Stimulated activated CD4-positive, alpha-beta T cell treated with anti-CD3 and anti-CD28 coated beads, Interleukin-4, amount 100 ng/mL, for 1 hour (primary cell): ENCODE measurements at places on chromosomes 6 and 20.

DNA sequence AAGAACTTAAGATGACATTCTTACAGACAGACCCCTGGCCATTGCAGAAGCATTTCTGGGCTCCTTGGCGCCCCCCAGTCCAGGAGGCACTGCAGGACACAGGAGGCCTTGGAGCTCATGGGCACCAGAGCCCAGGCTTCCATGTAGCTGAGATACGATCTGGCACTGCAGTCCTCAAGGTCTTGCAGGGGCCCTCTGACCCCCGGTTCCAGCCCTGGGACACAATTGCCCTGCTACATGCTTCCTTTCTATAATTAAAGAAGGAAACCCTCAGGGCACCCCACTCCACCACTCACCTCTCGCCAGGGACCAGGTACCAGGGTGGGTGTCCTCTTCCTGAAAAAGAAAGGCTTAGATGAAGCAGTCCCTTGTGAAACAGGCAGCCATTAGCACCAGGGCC lies 33.6 kb downstream of the WFDC3 start:
- no peak for DNase-seq

GRCh38 chr20:24442909-24443308 lies 26.5 kb upstream of the SYNDIG1 start:
- DNase-seq = no peak

GRCh38 chr6:109381061-109381746 lies 1.1 kb downstream of the CD164 start:
- DNase-seq = no peak

GRCh38 chr6:135086414-135086764 lies 31.8 kb upstream of the HBS1L start:
- no peak for DNase-seq

- DNase-seq = peak; percentile 44
Measured at GRCh38 chr6:27890445-27891319, 21.5 kb downstream of the OR2B2 start.

GRCh38 chr20:45621593-45621992 lies 7.9 kb upstream of the WFDC10A start:
- no peak for DNase-seq

DNA sequence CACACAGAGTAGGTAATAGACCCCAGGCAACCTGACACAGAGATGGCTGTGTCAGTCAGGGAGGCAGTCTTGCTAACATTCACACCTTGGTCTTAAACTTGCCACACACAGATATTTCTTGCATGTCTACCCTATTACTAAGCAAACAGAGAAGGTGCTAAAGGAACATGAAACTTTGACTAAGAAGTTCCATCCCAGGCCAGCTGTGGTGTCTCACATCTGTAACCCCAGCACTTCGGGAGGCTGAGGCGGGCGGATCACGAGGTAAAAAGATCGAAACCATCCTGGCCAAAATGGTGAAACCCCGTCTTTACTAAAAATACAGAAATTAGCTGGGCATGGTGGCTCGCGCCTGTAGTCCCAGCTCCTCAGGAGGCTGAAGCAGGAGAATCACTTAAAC lies 222.4 kb upstream of the JARID2 start:
- DNase-seq = peak; percentile 39

DNA sequence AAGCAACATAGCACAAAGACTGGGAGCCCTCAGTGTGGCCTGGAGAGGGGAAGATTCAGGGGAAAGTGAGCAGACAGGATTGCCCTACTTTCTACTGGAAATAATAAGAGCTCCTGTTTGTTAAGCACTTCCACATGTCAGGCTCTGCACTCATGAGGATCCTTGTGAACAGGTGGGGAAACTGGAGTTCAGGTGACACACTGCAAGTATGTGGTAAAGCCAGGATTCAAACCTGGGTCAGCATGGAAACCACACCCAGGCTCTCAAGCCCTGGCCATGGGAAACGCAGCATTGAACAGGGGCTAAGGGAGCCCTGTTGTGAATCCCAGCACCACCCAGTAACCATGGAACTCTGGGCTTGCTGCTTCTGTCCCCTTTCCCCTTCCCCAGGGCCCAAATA lies 42.8 kb upstream of the ID1 start:
- DNase-seq = no peak

DNA sequence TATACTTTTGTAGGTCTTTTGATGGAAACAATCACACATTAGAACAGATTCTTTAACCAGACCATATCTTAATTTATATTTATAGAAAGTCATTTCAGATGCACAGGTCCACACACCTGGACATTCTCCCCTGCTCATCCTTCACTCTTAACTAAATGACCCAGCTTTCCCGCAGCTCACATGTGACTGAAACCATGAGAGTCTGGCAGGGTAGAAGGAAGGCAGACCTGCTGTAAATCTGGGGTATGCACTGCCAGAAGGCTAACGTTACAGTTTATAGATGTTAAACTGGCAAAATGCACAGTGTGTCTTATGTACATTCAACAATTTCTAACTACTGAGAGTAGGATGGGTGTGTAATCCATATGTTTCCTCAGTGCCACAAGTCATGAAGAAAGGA lies 359.5 kb upstream of the SPTLC3 start:
- DNase-seq = no peak

- DNase-seq = no peak
Measured at GRCh38 chr6:43623880-43624785, 4.9 kb downstream of the GTPBP2 start.

GRCh38 chr6:168581706-168582105 lies 140.7 kb downstream of the SMOC2 start:
- DNase-seq = no peak

GRCh38 chr20:48197066-48197465 lies 411.8 kb upstream of the SULF2 start:
- DNase-seq = no peak

DNA sequence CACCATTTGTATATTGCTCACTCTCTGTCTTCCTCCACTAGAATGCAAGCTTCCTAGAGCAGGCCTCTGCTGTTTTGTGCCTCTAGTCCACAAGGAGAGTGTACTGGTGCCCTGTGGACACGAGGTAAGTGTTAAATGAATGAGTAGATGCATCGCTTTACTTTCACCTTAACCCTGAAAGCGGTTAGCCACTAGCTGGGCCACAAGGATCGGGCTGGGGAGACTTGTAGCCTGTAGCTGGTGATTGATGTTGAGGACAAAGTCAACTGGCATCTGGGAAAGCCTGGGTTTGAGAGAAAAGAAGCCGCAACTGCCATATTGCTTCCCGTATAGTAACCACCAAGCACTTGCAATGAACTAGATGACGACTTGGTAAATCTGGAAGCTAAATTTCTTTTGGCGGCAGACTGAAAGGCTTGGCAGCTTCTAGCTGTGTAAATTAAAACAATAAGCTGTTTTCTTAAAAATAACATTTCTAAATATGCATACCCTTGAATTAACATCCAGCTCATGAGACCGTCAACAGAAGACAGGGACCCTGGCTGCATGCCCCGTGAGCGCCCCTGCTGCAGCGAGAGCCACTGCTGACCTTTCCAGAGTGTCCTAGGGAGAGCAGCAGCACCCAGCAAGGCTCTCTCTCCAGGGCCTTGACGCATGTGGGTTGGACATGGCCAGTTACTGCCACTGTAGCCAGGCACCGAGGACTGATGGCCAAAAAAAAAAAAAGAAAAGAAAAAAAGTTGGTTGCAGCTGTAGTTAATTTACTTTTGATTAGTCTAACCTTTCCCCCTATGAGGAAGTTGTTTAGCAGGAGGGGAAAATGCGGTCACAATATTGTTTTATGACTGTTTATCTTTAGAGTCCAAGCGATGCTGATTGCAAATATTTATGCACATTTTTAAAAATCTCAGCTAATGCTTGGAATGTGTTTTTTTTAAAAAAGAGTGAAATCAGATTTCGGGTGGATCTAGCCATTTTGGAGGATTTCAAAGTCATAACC lies 315.1 kb downstream of the TFAP2C start:
- DNase-seq = no peak

GRCh38 chr20:38248133-38248532 lies 12.4 kb downstream of the KIAA1755 start:
- no peak for DNase-seq

- DNase-seq = no peak
Measured at GRCh38 chr6:72037006-72037405, 150.7 kb downstream of the RIMS1 start.

DNA sequence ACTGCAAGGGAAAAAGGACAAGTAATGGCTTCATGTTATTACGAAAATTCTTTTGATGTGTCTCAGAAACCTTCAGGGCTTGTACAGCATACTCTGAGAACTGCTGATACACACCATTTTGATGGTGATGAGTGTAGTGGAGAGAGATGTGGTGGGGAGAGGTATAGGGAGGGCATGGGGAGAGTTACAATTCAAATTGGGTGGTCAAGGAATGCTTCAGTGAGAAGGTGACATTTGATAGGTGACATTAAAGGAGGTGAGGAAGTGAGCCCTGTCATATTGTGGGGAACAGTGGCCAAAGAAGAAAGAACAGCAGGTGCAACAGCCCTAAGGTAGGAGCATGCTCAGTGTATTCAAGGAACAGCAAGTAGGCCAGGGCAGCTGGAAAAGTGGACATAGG lies 318.9 kb downstream of the CLIC5 start:
- no peak for DNase-seq

- DNase-seq = no peak
Measured at GRCh38 chr6:37952027-37952426, 132.5 kb downstream of the ZFAND3 start.

DNA sequence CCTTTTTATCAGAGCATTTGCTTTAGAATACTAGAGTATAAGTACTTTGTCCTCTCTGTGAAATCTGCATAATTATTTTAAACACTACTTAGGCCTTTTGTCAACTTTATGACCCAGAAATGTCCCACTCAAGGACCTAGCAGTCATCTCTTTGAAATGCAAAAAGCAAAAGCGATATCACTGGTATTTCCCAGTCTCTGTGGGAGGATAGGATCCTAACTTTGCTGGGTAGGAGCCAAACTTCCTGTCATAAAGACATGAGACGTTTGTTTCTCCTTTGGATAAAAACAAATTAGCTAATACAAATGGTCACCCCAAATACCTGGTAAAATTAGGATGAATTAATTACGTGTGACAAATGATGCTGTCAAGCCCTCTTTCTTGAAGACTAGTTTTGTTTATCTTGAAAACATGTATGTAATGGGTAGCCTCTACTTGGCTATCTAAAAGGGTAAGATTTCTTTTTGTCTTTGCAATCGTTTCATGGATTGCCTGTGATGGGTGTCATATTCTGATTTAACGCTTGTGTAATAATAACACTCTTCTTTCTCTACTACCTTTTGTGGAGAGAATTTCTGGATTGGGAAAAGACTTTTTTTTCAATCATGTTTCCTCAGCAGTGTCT lies 36.2 kb downstream of the DCDC2 start:
- DNase-seq = no peak

DNA sequence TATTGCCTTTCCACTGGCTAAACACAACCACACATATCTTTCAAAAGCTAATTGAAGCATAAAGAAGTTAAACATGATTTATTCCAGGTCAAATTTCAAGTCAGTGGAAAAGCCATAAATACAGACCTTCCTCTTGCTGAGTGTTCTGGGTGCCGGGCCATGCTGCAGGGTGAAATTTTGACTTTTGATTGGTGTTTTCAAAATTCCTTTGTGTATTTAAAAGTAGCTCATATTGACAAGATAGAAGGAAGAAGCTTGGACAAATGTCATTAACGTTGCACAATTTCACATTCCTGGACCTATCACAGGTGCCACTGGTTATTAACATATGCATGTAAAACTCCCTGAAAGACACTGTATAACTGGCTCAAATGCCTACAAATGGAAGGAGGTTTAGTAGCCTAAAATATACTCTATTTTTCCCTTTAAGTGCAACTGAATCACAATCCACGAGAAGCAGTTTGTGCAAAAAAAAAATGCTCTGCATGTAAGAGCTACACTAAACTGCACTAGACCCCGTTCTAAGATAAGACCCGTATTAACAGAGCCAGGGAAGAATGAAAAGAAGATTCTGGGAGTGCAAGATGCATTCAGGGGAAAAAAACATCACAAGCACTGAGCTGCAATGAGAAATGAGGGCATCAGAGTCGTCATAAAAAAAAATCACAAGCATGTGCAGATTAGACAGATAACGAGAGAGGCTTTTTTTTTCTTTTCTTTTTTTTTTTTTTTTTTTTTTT lies 30.4 kb downstream of the ATXN1 start:
- DNase-seq = no peak

DNA sequence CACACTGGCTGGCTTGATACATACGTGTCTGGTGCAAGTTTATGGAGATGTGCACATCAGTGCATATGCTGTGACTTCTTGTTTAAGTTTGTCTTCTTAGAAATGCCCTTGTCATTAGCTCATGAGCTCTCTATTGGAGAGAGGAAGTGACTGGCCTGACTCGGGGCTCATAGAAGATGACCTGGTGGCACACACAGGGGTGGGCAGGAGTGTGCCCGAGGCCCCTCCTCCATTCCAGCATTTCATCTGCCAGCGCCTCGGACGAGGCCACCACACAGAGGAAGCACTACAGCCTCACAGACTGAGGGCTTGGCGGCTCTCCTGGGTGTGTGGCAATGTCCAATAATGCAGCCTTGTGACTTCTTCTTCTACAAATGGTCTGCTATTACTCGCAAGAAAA lies 109.7 kb downstream of the FAM120B start:
- no peak for DNase-seq

- peak; percentile 30 for DNase-seq
Measured at GRCh38 chr6:6556738-6557503, 31.6 kb upstream of the LY86 start.

- DNase-seq = no peak
Measured at GRCh38 chr20:48070991-48071652, 285.8 kb upstream of the SULF2 start.

GRCh38 chr6:154537511-154538325 lies 27.2 kb upstream of the CNKSR3 start:
- DNase-seq = no peak

DNA sequence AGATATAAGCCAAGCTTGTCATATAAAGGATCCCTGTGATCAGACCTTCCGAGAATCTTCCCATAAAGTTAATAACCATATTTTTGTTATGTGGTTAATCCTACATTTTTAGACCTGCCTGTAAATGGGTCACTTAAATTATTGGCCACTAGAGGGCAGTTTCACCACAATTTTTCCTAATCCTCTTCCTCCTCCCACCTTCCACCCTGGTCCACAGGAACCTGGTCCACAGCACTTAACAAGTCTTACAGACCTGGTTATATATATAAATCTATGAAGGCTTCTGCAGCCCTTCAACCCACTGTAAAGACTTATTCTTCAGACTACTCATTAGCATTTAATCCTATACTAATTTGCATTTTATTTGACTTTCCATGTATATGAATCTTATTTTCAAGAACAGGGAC lies 28.3 kb downstream of the MRS2 start:
- DNase-seq = no peak

DNA sequence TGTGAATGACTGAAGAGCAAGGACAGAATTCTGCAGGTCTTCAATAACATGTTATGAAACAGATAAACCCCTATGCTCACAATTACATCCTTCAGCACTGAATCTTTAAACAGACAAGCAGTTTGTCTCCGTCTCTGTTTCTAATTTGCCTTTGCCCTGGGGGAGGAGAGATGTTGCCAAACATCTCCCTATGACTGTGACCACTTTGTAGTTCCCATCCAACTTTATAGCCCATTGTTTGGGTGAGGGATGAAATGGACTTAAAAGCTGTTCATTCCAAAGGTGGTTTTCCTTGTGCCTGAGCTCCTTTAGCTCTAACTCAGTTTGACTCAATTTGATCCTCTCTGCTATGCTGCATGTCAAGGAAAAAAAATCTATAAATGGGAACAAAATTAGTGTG lies 19.5 kb upstream of the ADTRP start:
- no peak for DNase-seq
